Right ventricle myocardium superior (tissue), 1 donor: ENCODE measurements at places on chromosomes 13 and 19.

- DNase-seq, result no peak
Observed at GRCh38 chr13:113605866-113606438, 21.4 kb downstream of the TFDP1 start.

DNA sequence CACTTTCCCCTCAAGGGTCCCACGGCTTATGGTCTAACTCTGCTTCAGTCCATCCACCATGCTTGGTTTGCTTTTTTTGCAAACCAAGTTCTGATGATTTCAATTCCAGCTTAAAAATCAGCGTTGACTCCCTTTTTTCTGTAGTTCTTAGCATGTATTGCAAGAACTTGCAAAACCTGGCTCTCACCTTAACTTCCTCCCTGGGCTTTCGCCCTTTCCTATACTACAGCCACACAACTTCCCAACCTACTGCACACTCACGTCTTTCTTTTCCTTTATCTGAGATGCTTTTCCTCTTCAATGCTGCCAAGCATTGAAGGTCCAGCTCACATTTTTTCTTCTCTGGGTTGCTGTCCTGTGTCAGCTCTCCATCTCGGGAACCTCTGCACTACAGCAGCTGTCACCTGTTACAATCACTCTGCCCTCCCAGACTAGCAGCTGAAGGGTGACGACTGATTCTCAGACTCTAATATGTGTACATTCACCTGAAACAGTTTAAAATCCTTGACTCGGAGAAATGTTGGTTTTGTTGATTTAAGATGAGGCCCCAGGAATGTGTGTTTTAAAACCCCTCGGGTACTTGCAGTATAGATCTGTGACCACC lies 143.7 kb downstream of the FREM2 start:
- no peak for DNase-seq

- DNase-seq, result no peak
Observed at GRCh38 chr19:10450853-10451609, 30.7 kb downstream of the PDE4A start.

DNA sequence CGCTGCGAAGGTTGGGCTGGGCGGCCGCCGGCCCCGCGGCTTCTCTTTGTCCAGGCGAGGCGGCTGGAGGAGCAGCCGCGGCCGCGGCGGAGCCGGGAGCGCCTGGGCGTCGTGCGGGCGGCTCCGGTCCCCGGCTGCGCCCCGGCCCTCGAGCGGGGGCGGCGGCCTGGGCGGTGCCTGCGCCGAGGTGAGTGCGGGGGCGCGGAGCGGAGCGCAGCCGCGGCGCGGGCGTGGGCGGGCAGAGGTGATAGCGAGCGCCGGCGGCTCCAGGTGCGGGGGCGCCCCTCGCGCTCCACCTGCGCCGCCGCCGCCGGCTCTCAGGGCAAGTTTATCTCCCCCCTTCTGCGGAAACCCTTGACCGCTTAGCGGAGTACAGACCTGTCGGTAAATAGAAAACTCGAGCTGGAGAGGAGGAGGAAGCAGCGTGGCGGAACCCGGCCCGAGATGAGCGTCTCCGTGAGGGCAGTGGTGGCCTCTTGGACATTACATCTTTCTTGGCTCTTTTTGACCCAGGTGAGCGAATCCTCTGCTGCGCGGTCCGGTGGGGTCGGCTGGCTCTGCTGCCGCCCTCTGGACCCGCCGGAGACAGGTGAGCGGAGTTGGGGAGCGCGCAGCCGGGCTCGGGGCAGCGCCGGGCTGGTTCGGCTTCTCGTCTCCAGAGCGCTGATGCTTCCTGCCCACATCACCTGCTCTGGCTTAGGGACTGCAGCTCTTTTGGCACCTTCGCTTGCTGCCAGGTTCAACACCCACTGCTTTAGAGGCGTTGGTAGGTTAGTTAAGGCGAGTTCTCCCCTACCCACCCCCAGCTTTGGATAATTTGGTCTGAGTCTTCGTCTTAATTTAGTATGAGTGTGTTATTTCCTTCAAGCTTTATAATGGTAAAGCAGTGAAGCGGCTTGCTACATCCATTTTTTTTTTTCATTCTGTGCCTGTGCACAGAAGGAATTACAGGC lies at the start of gene MTUS2:
Gene MTUS2 (plus strand): TSS at position 241 of the 953 bp plus-strand sequence.
- DNase-seq, result no peak

DNA sequence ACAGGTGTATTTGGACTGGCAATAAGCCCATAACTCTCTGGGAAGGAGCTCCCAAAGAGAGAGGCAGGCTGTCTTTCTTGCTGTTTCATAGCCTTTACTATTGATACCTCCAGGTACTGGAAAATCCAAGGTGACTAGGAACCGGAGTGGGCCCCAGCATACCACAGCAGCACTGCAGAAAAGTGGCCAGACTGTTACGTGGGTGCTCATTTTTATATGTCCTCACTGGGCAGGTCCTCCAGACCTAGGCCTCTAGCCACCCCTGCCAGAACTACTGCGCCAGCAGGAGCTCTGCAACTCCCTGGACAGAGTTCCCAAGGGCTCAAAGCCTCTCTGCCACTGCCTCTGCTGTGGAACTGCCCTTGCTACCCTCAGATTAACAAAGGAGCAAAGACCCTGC lies 46.4 kb downstream of the LIG4 start:
- no peak for DNase-seq

DNA sequence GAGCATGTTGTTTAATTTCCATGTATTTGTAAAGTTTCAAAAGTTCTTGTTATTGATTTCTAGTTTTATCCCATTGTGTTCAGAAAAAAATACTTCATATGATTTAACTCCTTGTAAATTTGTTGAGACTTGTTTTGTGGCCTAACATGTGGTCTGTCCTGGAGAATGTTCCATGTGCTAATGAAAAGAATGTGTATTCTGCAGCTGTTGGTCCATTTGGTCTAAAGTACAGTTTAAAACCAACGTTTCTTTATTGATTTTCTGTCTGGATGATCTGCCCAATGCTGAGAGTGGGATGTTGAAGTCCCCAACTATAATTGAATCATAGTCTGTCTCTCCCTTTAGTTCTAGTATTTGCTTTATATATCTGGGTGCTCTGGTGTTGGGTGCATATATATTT lies 34.9 kb upstream of the TPP2 start:
- DNase-seq, result no peak

DNA sequence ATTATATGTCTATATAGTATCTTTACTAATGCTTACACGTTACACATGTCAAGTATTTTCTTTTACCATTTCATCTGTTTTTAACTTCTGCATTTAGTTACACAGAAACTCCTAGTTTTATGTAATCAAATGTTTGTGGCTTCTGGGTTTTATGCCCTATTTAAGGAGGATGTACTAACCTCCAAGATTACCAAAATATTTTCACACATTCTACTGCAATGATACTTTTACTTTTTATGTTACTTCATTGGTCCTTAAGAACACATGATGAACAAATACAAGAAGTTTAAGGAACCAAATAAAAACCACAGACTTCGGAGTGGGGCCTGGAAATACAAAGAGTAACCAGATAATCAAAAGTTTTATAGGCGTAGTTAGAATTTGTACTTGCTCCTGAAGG lies 37.2 kb downstream of the ZC3H13 start:
- no peak for DNase-seq

GRCh38 chr19:7637374-7638256 lies 705 bp downstream of the STXBP2 start:
- peak; percentile 81 for DNase-seq

- peak; percentile 55 for DNase-seq
Observed at GRCh38 chr13:33322543-33322809, 36.9 kb upstream of the STARD13 start.

- no peak for DNase-seq
Observed at GRCh38 chr13:44014501-44014900, 134.8 kb downstream of the LACC1 start.

DNA sequence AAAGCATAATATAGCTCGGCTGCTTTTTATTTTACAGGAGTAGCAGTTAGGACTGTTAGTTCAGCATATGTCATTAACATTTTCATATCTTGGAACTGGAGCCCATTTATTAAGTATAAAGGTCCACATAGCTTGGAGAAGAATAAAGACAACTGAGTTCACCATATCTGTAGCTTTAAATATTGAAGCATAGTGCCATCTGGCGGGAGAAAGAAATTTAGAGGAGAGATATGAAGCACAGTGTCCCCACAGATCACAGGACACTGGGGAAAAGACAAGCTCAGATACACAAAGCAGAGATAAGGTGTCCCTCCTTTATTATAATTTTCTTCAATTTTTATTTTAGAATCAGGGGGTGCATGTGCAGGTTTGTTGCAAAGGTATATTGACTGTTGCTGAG lies 104.7 kb upstream of the FREM2 start:
- no peak for DNase-seq

- no peak for DNase-seq
Observed at GRCh38 chr19:31402529-31403316, 53.5 kb upstream of the TSHZ3 start.

DNA sequence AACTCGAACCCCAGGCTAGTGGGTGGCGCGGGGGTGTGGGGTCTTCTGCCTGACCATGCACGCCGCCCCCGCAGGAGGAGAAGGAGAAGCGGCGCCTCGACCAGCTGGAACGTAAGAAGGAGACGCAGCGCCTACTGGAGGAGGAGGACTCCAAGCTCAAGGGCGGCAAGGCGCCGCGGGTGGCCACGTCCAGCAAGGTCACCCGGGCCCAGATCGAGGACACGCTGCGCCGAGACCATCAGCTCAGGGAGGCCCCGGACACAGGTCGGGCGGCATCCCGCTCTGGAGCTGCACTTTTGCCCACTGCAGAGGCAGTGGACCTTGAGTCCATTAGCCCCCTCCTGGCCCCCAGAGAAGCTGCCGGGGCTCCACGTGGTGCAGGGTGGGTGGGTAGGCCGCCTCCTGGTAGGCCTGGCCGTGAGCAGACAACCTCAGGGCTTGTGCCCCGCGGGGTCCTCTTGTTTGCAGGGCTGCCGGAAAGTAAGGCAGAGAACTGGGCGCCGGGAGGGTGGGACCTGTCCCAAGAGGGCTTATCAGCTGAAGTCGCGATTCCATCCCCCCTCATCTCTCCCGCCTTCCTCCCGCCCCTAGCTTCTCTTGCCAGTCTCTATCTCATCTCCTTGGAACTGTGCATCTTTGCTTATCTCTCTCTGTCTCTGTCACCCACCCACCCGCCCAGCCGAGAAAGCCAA lies 9.9 kb downstream of the CCDC124 start:
- no peak for DNase-seq

DNA sequence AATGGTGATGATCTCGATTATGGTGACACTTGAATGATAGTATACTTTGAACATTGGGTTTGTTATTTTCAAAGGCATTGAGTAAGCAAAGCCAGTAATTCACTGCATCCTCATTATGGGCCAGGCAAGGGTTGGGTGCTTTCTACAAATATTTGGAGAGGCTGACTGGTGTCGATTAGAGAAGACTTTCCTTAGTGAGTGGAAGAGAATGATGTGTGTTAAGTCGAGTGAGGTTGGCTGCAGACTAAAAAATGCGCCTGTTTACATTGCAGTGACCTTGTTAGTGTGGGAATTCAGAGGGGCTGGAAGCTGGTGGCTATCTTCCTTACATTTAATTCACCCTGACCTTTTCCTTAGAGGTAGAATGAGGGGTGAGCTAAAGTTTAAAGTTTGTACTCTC lies 22.4 kb upstream of the RNF113B start:
- DNase-seq, result no peak

DNA sequence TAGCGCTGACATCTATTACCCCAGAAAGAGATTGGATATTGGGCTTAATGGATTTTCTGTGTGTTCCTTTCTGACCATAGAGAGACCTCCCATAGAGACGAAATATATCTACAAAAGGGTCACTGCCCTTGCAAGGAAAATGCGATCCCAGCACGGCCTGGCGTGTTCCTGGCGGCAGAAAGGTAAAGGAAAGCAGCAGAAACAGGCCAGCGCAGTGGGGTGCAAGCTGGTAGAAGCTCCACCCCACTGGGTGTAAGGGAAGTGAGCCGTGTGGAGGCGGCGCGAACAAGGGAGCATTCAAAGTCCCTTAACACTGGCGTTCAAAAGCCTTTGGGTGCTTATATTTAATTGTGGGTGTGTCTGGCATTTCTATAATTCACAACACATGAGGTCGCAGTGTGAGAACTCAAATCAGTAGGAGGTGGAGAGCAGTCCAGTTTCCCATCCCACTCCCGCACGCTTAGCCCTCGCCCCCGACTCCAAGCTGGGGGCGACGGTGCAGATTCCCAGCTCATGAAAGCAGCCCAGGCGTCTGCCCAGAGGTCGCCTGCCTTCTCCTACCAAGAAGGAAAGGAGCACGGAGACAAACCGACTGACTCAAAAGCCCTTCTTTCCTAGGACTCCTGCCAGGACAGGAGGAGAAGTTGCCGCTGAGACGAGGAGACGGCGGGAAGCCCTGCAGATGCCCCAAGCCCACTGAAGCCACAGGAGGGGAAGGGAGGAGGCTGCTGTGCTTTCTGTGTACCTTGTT lies 478.4 kb downstream of the FOXO1 start:
- DNase-seq, result no peak

DNA sequence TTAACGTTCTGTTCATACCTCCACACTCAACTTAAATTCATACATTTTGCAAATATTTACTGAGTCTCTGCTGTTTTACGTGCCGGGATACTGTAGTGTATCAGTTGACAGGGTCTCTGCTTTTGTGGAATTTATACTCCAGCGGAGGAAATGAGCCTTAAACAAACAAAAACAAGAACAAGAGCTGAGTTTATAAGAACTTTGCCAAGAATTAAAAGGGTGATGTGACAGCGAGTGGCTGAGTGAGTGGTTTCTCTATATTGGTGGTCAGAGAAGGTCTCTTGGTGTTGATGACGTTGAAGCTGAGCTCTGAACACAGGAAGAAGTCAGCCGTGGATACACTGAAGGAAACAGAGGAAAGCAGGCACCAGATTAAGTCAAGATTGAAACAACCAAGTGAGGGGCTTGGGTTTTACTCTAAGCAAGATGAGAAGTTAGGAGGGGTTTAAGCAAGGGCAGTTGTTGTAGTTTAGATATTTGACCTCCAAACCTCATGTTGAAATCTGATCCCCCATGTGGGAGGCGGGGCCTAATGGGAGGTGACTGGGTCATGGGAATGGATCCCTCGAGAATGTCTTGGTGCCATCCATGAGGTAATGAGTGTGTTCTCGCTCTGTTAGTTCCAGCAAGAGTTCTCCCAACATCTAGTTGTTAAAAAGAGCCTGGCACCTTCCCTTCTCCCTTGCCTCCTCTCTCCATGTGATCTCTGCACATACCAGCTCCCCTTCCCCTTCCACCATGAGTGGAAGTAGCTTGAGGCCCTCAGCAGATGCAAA lies 248.3 kb downstream of the DCLK1 start:
- no peak for DNase-seq
